Pericardium fibroblast (primary cell): ENCODE measurements at places on chromosomes 7 and 10. TPM values are rescaled to one million over a fixed set of nuclear protein-coding genes. Genes with fewer than 3 reads are reported as not detected.

Gene EVX1
- total RNA-seq, result not detected in 2 replicates

Gene EIF5AL1
- 0.34 and 0.47 TPM in 2 replicates for total RNA-seq

Gene ITGB8
- total RNA-seq, result 6.0 and 16.3 TPM in 2 replicates

Gene PIP
- total RNA-seq, result not detected in 2 replicates

Gene SEC61G
- total RNA-seq, result 265 and 485 TPM in 2 replicates

Gene WDR86
- 2.3 and 7.6 TPM in 2 replicates for total RNA-seq

Gene SKIDA1
- total RNA-seq, result 1.4 and 4.0 TPM in 2 replicates
